Pancreas (tissue), 10 donors: ENCODE measurements at places on chromosomes 2 and 18. TPM values are rescaled to one million over a fixed set of nuclear protein-coding genes. Genes with fewer than 3 reads are reported as not detected.

- DNase-seq: no peak
Measured at GRCh38 chr18:74479486-74480148, 16.5 kb upstream of the CNDP2 start.

GRCh38 chr2:21310493-21310892 is 186.7 kb downstream of the TDRD15 start:
- no peak for DNase-seq

DNA sequence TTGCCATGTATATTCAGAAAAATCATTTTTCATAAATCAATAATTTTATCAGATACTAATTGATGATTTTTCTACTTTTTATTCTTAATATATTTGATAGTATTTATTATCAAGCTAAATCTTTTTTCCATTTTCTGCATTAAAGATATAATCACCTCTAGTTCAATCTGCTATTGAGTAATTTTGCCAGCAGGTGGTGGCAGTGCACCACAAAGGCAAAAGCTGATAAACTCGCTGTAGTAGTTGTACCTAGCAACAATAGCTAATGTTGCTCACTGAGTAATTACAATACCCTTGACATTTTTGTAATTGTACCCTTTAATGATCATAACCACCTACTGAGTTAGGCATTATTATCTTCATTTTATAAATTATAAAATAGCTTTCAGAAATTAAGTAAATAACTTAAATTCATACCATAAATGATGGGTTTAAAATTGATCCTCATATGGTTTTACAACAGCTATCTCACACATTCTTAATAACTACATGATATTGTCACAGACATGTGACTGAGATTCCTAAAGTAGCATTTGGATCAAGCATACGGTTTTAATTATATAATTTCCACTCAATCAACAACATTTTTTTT is 52.0 kb upstream of the CALCRL start:
- DNase-seq: peak; percentile 25

DNA sequence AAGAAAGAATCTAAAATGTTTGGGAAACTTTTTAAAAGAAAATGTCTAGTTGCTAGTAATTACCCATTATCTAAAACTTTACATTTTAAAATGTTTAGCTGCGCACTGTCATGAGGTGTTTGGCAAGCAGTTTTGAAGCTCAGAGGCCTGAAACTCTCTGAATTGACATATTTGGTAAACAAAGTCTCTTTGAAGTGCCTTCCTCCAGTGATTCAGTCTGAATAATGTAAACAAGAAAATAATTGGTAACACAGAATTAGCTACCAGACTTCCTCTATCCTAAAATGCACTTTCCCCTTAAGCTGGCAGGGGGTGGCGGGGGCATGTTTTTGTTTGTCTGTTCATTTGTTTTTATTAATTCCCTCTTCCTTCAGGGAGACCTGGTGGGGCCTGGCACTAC is 61.4 kb downstream of the WDR75 start:
- no peak for DNase-seq

DNA sequence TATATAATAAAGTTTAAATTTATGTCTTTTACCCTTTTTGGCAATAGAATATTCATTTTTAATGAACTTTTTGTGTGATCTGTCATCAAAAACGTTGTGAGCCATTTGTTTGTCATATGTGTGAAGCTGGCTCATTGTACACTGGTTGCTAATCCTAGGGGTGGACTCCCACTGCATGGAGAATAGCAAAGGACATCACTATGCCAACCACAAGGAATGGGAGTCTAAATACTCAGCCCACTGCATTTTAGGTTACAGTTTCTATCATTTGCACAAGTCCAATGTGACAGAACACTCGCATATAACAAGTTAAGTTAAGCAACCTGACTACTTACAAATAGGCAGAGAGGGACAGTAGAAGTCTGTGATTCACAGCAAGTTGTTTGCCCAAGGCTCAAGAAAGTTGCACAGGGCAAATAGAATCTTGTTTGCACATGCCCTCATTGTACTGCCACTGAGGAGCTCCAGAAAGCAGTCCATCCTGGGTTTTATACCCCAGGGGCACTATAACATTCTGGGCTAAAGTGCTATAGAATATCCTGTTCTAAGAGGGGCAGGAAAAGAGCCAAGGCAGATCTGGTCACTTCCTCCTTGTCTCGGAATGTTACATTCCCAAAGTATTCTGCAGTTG is 545.9 kb upstream of the GCFC2 start:
- DNase-seq: no peak

DNA sequence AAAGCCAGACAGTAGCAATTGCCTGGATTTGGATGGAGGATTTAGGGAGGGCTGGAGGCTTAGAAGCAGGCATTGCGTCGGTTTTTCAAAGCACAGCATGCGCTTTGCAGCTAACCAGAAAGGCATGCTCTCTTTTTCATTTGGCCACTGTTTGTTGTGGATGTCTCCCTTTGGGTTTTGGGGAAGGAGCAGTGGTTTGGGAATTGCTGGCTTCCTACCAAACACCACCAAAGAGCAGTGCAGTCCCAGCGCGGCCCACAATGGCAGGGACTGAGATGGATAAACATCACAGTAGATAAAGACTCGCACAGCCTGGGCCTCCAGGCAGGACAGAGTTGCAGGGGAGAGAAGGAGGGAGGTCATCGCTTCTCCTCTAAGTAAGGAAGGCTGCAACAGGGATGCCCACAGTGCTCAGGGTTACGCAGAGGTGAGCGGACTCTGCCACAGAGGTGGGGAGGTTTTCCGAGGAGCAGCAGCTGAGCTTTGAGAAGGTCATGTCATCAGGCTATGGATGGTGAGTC is 148.5 kb downstream of the MYT1L start:
- no peak for DNase-seq

DNA sequence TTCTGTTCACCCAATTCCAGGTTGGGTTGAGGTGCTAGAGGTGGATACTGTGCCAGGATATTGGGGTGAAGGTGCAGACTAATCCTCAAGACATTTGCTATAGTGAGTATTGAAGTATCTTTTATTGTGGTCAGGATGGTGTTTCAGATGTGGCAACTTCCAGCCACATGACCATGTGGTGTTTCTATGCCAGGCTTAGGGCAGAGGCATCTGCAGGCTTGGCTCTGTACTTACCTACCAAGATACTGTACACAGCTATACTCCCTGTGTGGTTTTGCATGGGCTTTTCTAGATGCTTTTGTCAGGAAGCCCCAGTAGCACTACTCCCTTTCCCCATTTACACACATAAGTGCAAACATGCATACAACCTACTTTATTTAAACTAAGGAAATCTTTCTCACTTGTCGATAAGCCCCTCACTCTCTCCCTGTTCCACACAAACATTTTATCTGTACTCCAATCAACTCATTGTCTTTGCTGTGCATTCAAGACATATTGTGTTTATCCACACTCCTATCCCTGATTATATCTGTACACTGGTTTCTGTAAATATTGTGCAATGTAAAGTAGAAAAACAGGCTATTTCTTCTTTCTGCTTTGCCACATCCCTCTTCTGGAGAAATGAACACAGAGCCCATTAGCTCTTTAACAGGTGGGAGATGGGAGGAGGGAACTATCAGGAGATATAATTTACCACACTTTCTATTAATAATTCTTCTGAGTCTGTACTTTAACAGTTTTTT is 12.3 kb downstream of the ARL6IP6 start:
- DNase-seq: no peak

DNA sequence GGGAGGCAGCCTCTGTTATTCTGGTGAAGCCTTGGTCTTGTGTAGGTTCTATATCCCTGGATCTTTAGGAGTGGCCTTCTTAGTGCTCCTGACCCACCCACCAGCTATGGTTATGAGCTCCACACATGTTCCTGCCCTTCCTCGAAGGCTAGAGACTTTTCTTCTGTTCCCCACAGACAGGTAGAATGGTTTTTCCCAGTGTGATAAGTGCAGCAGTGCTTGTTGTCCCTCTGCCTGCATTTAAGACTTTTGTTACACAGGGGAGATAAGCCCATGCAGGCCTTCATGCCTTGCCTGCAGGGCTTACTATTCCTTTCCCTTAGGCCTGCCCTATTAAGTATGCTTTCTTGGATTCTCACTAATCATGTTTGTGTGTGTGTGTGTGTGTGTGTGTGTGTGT is 48.4 kb upstream of the DSC1 start:
- no peak for DNase-seq

- DNase-seq: no peak
Measured at GRCh38 chr2:2933426-2933825, 444.2 kb downstream of the EIPR1 start.

Gene THSD7B
- polyA plus RNA-seq: 0.04 TPM

Gene IL1RL1
- polyA plus RNA-seq: 1.3 TPM

Gene CLEC4F
- polyA plus RNA-seq: 0.49 TPM

Gene RAD51AP2
- polyA plus RNA-seq: 0.23 TPM

Gene SRBD1
- 4.6 TPM for polyA plus RNA-seq

Gene UGT1A10
- polyA plus RNA-seq: not detected

Gene NDUFAF7
- polyA plus RNA-seq: 8.0 TPM

Gene POMC
- polyA plus RNA-seq: 12.0 TPM

Gene TMEM198
- 9.0 TPM for polyA plus RNA-seq
